ENCODE measurements at places on chromosomes 6 and 20. TPM values are rescaled to one million over a fixed set of nuclear protein-coding genes. Genes with fewer than 3 reads are reported as not detected.

ASCC3 gene
- total RNA-seq, result 65.1 TPM

PHACTR1 gene
- total RNA-seq, result 0.04 TPM

CBLN4 gene
- not detected for total RNA-seq

SRMS gene
- total RNA-seq, result not detected

SSTR4 gene
- total RNA-seq, result not detected

GMPR gene
- 1.4 TPM for total RNA-seq

PMEPA1 gene
- total RNA-seq, result 3.8 TPM

PSORS1C2 gene
- total RNA-seq, result not detected

OR12D3 gene
- total RNA-seq, result not detected

TOX2 gene
- 0.35 TPM for total RNA-seq

- DNase-seq, result no peak
Measured at GRCh38 chr6:2911171-2911570, 8.1 kb upstream of the SERPINB9 start.

GRCh38 chr6:11714116-11714797 is 64.3 kb downstream of the ADTRP start:
- no peak for DNase-seq

DNA sequence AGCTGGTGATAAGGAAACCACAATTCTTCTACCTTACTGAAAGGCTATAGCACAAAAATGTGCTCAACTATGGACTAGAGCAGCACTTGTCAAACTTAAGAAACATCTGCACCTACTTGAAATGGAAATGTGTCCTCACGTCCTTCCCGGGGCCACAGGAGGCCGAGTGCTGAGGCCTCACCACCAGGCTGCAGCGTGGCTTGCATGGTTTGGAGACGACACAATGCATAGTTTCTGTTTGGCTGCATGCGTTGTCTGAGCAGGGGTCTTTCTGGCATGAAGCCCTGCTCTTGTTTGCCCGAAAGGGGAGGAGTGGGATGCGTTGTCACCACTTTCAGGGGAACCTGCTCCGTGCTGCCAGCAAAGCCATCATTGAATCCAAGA is 228.8 kb downstream of the TTLL2 start:
- DNase-seq, result no peak

DNA sequence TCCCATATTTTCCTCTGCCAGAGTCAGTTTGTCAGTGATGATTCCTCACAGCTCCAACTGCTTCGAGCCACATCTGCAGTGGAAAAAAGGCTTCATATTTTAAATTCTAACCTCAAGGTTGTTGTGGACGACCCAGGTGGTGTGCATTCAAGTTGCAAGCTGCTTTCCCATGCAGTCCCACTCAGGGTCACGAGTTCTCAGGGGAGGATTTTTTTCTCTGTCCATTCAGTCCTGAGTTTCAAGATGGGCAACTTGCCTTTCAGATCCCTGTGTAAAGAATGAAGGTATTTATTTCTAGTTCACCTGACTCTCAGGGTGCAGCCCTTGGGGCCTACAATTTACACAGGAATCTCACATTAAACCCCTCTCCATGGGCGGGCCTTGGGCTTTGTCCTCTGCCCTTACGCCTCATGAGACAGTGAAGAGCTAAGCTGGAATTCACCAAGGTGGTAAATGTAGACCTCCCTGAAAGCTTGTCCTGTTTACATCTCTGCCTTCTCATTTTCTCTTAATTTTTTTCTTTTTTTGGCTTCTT is 65.9 kb downstream of the TPD52L1 start:
- no peak for DNase-seq

- no peak for DNase-seq
Measured at GRCh38 chr6:45470131-45470738, 92.5 kb upstream of the SUPT3H start.

GRCh38 chr6:4531406-4531805 is 244.8 kb upstream of the CDYL start:
- no peak for DNase-seq

DNA sequence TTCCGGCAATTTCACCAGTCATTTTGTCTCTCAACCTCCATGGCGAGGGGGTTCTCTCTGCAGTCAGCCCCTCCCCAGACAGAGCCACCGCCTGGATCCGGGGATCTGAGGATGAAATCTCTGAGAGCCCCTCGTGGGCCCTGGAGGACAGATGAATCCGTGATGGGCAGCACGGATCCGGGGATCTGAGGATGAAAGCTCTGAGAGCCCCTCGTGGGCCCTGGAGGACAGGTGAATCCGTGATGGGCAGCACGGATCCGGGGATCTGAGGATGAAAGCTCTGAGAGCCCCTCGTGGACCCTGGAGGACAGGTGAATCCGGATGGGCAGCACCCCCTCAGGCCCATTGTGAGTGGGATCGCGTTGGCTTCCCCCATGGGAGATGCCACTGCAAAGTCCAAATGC is 106.5 kb downstream of the DACT2 start:
- no peak for DNase-seq

GRCh38 chr20:31806564-31807355 is 12.4 kb upstream of the MYLK2 start:
- no peak for DNase-seq

GRCh38 chr6:10215326-10216110 is 199.4 kb downstream of the TFAP2A start:
- no peak for DNase-seq

GRCh38 chr6:29853245-29853644 is 25.6 kb downstream of the HLA-G start:
- DNase-seq, result no peak

DNA sequence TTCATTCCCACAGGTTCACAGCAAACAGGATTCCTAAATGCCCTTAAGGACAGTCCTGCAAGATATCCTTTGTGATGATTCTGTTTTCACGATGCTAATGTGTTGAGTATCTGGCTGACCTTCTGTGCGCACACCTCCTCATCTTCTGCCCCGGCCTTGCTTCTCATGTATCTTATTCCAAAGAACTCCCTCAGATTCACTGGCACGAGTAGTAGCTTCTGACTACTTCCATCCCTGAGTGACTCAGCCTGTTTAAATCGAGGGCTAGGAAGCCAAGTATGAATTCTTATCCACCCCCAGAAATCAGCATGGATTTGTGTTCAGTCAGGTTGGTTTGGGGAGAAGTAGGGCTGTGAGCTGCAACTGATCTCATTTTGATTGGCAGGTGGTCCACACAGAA is 190.2 kb upstream of the SNX9 start:
- no peak for DNase-seq

Measured in CD8-positive, alpha-beta memory T cell (primary cell).